ENCODE measurements at places on chromosomes 7 and 10. TPM values are rescaled to one million over a fixed set of nuclear protein-coding genes. Genes with fewer than 3 reads are reported as not detected.

Gene HOXA7
- total RNA-seq = 4.6 TPM

Gene HOXA6
- total RNA-seq = 7.5 TPM

Gene GRM8
- total RNA-seq = 1.3 TPM

Gene EGR2
- 2.5 TPM for total RNA-seq

Gene ZMYND11
- 66.6 TPM for total RNA-seq

Gene CRHR2
- total RNA-seq = 0.17 TPM

Gene ACTA2
- total RNA-seq = 1,957 TPM

Gene CLDN12
- total RNA-seq = 33.1 TPM

Gene FAM25G
- total RNA-seq = not detected

Gene SYT15B
- 3.0 TPM for total RNA-seq

DNA sequence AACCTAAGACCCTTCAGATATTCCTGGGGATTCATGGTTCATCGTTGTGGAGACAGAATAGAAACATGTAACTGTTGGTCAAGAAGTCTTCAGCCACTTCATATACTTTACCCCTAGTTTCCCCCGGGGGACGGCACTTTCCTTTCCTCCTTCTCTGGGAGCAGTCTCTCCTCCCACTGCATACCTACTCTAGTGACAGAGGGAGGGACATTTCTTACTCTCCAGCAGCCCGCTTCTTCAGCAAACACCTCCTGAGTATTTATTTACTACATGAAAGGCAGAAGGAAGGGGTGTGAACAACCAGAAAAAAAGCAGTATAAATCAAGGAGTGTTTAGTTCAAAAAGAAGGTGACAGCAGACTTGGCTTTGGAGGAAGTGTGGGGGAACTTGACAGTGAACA, 69.0 kb downstream of the LHFPL3 start:
- no peaks in the 10 kb centered on the region for H3K4me1 ChIP-seq
- H3K27ac ChIP-seq = no peak overlapping the region
- DNase-seq = no peak
- no peaks in the 10 kb centered on the region for H3K27me3 ChIP-seq
- H3K36me3 ChIP-seq = no peaks in the 10 kb centered on the region
- no peak overlapping the region for H3K4me3 ChIP-seq

DNA sequence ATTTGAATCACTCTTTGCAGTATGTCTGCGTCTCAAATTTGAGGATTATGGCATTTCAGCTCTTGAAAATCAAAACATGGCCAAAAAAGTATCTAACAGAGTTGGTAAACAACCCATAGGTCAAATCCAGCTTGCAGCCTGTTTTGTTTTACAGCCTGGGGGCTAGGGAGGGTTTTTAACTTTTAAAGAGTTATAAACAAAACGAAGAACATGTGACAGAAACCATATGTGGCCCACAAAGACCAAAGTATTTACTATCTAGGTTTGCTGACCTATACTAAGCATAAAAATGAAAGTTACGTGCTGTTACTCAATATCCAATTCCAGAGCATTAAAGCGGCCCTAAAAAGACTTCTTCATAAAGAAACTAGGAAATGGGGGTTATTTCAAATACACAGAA, 55.5 kb upstream of the STARD3NL start:
- no peak overlapping the region for H3K27ac ChIP-seq
- no peak for DNase-seq
- H3K36me3 ChIP-seq = no peaks in the 10 kb centered on the region
- no peak overlapping the region for H3K4me3 ChIP-seq
- H3K27me3 ChIP-seq = no peaks in the 10 kb centered on the region

DNA sequence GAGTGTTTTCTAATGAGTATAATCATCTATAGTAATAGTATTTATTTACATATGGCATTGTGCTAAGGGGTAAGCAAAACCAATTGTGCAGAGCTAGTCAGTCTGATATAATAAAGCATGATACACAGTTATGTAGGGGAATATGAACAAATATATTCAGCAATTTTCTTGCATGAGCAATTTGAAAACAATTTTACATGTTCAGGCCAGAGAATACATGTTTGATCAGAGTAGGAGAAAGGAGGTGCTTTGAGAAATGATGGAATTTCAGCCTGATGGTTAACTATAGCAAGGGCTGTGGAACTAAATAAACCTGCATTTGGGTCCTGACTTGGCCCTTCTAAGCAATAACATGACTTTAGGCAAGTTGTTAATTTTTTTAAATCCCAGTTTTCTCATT, 214.5 kb downstream of the TWIST1 start:
- H3K4me1 ChIP-seq = no peaks in the 10 kb centered on the region
- no peak overlapping the region for H3K4me3 ChIP-seq
- H3K36me3 ChIP-seq = no peaks in the 10 kb centered on the region
- no peak overlapping the region for H3K27ac ChIP-seq
- no peak for DNase-seq
- H3K27me3 ChIP-seq = no peaks in the 10 kb centered on the region

DNA sequence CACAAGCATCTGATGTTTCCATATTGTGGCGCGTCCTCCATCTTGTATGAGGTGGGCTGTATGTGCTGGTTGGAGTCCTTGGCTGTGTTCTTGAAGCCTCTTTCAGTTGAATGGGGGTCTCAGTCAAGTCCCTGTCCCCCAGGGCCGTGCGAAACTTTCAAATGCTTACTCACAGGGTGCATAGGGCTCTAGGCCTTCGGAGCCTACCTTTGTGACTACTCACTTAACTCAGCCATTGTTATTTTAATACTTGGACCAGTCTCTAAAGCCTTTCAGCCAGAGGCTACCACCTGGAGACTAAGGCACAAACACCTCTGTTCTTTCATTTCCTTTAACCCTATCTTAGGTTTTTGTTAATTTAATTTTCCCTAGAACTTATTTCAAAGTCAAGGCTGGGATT, 785.9 kb downstream of the GATA3 start:
- no peaks in the 10 kb centered on the region for H3K27me3 ChIP-seq
- H3K4me1 ChIP-seq = no peaks in the 10 kb centered on the region
- H3K36me3 ChIP-seq = no peaks in the 10 kb centered on the region
- H3K27ac ChIP-seq = no peak overlapping the region
- DNase-seq = no peak
- no peak overlapping the region for H3K4me3 ChIP-seq

DNA sequence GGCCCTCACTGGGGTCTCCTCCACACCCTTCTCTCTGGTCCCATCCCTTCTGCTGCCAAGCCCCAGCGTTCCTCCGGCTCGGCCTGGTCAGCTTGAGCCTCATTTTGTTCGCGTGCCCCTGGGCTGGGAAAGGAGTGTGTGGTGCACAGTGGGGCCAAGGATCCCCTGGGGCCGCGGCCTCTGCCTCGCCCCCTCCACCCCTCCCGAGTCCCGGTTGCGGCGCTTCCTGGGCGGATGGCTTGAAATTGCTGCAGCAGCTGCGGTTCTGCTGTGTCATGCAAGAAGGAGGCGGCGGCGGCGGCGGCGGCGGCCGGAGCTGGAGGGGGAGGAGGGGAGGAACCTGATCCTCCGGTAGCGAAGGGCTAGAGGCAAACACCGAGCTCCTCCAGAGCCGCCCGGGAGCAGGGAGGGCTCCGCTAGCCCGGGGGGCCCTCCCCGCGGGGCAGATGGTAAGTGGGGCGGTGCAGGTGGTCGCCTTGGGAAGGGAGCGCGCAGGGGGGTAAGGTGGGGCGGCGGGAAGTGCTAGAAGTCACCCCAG, 217.8 kb upstream of the MKLN1 start:
- no peaks in the 10 kb centered on the region for H3K4me1 ChIP-seq
- H3K27ac ChIP-seq = peak overlapping the region; percentile 99
- peak overlapping the region; percentile 99 for H3K4me3 ChIP-seq
- H3K36me3 ChIP-seq = no peaks in the 10 kb centered on the region

DNA sequence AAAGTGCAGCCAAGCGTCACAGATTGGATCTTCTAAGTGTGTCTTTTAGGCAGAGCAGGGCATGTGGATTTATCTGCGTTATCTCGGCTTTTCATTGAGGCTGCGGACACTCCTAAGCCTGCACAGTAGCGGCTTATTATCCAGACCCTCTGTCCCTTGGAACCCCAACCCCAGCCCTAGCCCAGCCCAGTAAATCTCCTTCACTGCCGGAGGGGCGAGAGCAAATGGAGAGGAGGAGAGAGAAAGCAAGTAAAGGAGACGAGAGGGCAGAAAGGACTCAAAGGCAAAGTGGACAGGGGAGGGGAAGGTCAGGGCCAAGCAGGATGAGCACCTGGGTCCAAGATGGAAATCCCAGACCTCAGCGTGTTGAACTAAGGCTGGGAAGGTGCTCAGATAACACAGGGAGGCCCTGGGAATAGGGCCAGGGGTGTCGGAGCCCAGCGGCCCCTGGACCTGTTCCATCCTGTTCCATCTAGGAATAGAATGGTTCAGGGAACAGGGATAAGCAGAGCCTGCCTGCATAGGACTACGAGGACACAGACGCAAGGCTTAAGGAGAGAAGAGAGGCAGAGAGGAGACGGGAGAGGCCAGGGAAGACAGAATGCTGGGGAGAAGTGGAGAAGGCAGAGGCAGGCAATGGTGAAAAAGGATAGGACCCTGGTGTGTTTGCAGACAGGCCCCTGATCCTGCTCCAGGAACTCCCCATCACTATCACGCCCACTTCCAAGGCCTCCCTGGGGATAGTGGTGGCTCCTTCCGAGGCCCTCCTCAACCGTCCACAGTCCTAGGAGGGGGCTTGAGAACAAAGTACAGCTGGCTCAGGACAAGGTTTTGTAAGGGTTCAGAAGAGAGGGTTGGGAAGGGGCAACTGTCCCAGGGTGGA, 99.6 kb downstream of the CHST15 start:
- no peaks in the 10 kb centered on the region for H3K4me1 ChIP-seq
- H3K36me3 ChIP-seq = no peaks in the 10 kb centered on the region
- no peak for DNase-seq
- H3K27ac ChIP-seq = no peak overlapping the region
- H3K27me3 ChIP-seq = peaks cover 7% of the 10 kb centered on the region

DNA sequence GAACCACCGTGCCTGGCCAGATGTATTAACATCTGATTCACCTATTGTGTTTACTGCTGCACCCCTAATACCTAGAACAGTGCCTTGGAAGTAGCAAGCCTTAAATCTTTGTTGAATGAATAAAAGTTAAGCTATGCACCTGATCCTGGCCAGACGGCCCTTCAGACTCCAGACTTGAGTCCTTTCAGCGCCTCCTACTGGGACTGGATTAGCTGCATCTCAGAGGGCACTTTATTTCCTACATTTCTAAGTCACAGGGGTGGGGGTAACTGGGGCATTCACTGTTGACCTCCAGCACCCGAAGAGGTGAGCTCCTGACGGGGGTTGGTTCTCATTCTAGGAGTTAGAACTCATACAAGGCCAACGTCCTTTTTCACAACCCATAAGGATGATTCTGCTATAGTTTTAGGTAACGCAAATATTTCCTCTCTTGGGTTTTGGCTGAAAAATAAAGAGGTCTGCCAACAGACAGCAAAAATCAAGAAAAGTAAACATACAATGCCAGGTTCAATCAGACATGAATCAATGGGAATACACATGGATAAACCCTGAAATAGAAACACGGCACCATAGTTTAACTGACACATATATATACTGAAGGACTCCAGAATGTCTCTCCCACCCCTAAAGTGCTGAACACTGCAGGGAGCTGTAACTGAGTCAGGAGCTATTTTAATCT, 48.0 kb upstream of the DLG5 start:
- H3K27me3 ChIP-seq = no peaks in the 10 kb centered on the region
- peak overlapping the region; percentile 68 for H3K27ac ChIP-seq
- H3K4me1 ChIP-seq = peaks cover 2% of the 10 kb centered on the region
- H3K36me3 ChIP-seq = peaks cover 8% of the 10 kb centered on the region
- no peak for DNase-seq

DNA sequence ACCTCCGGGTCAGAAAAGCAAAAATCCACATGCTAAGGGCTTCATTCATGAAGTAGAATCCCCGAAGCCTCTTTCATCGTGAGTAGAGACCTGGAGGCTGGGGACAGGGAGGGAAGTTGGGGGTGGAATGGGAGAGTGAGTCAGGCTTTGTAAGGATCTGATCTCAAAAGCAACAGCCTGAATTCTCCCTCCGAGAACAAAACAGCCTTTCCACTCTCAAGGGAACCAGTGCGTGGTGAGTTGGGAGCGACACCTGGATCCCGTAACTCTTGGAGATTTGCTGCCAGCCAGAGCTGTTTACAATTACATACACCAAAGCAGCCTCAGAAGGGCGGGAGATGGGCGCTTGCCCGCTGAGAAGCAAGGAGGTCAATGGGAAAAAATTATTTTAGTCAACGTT, 10.8 kb downstream of the AFAP1L2 start:
- no peaks in the 10 kb centered on the region for H3K36me3 ChIP-seq
- H3K4me1 ChIP-seq = no peaks in the 10 kb centered on the region
- no peak for DNase-seq

- no peak overlapping the region for H3K27ac ChIP-seq
- H3K27me3 ChIP-seq = no peaks in the 10 kb centered on the region
- H3K4me1 ChIP-seq = no peaks in the 10 kb centered on the region
- H3K36me3 ChIP-seq = no peaks in the 10 kb centered on the region
- no peak for DNase-seq
Measured at GRCh38 chr7:47847207-47847606, 101.1 kb downstream of the PKD1L1 start.

GRCh38 chr10:44325157-44325556, 59.7 kb downstream of the CXCL12 start:
- DNase-seq = peak; percentile 33
- H3K36me3 ChIP-seq = no peaks in the 10 kb centered on the region
- no peak overlapping the region for H3K4me3 ChIP-seq
- no peak overlapping the region for H3K27ac ChIP-seq
- H3K27me3 ChIP-seq = peaks cover 2% of the 10 kb centered on the region

GRCh38 chr7:68787566-68787965, 810.7 kb upstream of the AUTS2 start:
- no peak overlapping the region for H3K27ac ChIP-seq
- H3K4me1 ChIP-seq = no peaks in the 10 kb centered on the region
- H3K36me3 ChIP-seq = no peaks in the 10 kb centered on the region
- H3K4me3 ChIP-seq = no peak overlapping the region

- DNase-seq = no peak
- no peaks in the 10 kb centered on the region for H3K27me3 ChIP-seq
- no peak overlapping the region for H3K27ac ChIP-seq
- H3K36me3 ChIP-seq = no peaks in the 10 kb centered on the region
- H3K4me3 ChIP-seq = no peak overlapping the region
Measured at GRCh38 chr10:22501413-22501812, 156.1 kb downstream of the SPAG6 start.

DNA sequence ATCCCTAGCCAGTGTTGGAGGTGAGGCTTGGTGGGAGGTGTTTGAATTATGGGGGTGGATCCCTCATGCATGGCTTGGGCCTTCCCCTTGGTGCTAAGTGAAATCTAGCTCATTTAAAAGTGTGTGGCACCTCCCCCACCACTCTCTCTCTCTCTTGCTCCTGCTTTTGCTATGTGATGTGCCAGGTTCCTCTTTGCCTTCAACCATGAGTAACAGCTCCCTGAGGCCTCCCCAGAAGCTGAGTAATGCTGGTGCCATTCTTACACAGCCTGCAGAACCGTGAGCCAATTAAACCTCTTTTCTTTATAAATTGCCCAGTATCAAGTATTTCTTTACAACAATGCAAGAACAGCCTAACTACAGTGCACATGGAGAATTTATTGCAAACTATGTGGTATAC, 188.8 kb upstream of the POT1 start:
- no peaks in the 10 kb centered on the region for H3K36me3 ChIP-seq
- H3K4me1 ChIP-seq = no peaks in the 10 kb centered on the region
- H3K27ac ChIP-seq = no peak overlapping the region
- no peak for DNase-seq
